ENCODE measurements at places on chromosomes 3 and 15.

- H3K27me3 ChIP-seq, result no peaks in the 10 kb centered on the region
- no peak overlapping the region for H3K4me3 ChIP-seq
- DNase-seq, result no peak
Measured at GRCh38 chr15:66891776-66892175, 173.6 kb upstream of the SMAD3 start.

- H3K4me3 ChIP-seq, result no peak overlapping the region
- no peaks in the 10 kb centered on the region for H3K36me3 ChIP-seq
Measured at GRCh38 chr3:82145742-82146141, 384.3 kb upstream of the GBE1 start.

DNA sequence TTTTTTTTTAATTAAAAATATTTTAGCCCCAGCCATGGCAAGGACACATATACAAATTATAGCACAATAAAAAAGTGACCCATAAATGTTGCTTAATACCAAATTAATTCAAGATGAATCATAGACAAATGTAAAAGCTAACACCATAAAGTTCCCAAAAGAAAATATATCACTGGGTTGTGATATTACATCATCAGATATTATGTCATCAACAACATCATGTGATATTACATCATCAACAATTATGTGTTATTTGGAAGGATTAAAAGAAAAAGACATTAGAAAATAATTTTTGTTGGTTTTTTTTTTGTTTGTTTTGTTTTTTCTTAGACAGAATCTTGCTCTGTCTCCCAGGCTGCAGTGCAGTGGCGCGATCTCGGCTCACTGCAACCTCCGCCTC, 34.5 kb upstream of the ABHD10 start:
- no peaks in the 10 kb centered on the region for H3K27me3 ChIP-seq
- peaks cover 24% of the 10 kb centered on the region for H3K36me3 ChIP-seq
- H3K4me3 ChIP-seq, result no peak overlapping the region
- DNase-seq, result no peak
- no peak overlapping the region for H3K27ac ChIP-seq
- H3K4me1 ChIP-seq, result no peaks in the 10 kb centered on the region

- H3K36me3 ChIP-seq, result no peaks in the 10 kb centered on the region
- no peaks in the 10 kb centered on the region for H3K27me3 ChIP-seq
- DNase-seq, result no peak
- H3K27ac ChIP-seq, result peak overlapping the region; percentile 98
Measured at GRCh38 chr15:41115161-41115651, 874 bp downstream of the INO80 start.

- H3K4me1 ChIP-seq, result no peaks in the 10 kb centered on the region
- no peak for DNase-seq
Measured at GRCh38 chr15:38176155-38176554, 76.5 kb upstream of the SPRED1 start.

Measured in liver (tissue), 10 donors.